NAMALWA (cell line): ENCODE measurements at places on chromosomes 3 and 15.

- DNase-seq, result no peak
Measured at GRCh38 chr15:65363306-65363705, 14.5 kb downstream of the IGDCC3 start.

DNA sequence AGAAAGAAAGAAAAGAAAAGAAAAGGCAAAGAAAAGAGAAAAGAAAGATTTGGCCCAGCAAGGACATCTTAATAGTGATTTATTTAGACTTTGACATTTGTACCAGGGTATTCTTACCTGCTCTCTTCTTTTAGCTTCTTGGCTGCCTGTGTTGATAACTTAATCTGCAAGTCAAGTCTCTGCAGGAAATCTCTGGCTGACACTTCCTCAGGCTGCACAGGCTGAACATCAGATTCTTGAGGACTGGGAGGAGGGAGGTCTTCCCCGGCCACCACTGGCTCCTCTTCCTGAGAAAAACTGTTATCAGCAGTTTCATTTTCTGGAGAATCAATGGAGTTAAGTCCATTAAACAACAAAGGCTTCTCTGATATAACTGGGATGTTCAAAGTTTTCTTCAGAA is 12.8 kb downstream of the LYSMD2 start:
- no peak for DNase-seq

GRCh38 chr15:35470441-35470840 is 75.5 kb downstream of the DPH6 start:
- no peak for DNase-seq

GRCh38 chr3:31610700-31611275 is 78.1 kb downstream of the STT3B start:
- DNase-seq, result peak; percentile 44

DNA sequence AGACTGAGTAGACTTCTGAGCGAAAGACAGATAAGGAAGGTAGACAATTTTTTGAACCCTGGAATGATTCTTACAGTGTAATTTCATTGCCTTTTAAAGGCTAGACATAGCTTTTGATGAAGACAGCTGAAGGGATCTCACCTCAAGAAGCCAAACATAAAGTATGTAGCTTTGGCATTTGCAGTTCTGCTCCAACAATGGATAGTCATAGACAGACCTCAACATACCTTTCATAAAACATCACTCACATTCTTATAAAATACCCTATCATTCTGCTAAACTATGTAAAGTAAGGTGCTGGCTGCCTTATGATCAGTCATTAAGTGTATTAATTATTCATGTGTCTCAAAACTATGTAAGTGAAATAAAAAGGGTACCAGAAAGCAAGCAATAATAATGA is 70.0 kb downstream of the UBE3A start:
- no peak for DNase-seq

DNA sequence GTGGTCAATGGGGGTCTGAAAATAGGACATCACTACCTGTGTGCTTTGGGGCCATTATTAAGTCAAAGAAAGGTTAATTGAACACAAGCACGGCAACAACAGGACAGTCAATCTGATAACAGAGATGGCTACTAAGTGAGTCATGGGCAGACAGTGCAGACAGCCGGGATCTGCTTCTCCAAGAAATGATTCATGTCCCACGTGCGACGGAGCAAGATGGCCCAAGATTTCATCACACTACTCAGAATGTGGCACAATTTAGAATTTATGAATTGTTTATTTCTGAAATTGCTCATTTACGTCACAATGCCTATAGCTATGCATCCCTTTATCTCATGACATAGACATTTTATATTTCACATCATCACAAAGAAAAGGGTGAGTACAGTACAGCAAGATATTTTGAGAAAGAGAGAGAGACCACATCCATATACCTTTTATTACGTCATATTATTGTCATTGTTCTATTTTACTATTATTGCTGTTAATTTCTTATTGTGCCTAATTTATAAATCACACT is 770.6 kb upstream of the NR2F2 start:
- DNase-seq, result no peak

- DNase-seq, result no peak
Measured at GRCh38 chr15:89112341-89112971, 24.2 kb downstream of the ABHD2 start.

- DNase-seq, result no peak
Measured at GRCh38 chr3:172213904-172214303, 174.5 kb downstream of the FNDC3B start.

DNA sequence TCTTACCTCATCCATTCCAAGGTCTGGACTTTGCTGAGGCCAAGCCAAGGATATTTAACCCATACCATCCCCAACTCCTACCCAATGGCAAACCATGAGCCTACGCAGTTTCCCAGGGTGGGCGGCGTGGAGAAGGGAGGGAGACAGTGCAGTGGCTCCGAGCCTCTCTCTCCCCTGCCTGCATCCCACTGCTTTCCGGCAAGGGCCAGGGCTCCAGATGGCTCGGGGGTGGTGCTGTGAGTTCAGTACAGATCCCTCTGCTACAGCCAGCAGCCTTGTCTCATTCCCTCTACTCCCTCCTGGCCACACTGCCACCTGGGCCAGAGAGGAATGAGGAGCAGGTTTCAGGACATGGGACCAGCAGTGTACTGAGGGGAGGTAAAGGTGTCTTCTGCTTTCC is 44.3 kb upstream of the APEH start:
- DNase-seq, result no peak

GRCh38 chr3:190169877-190170276 is 49.2 kb upstream of the P3H2 start:
- DNase-seq, result peak; percentile 7

- DNase-seq, result no peak
Measured at GRCh38 chr3:176927706-176928581, 269.3 kb downstream of the TBL1XR1 start.

DNA sequence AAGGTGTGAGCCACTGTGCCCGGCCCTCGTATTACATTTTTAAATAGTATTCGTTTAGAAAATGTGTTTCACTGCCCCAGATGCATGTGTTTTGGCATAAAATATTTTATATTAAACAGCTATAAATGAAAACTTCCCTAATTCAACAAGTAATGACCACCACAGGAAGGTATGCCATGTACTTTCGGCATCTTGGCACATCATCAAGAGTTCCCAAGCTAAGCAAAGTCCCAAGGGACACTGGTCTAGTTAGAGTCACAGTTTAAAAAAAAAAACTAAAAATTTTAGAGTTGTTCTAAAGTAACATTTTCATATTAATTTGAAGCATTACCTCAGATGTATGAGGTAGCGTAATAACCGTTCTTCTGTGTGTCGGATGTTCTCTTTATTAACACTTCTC is 15.6 kb upstream of the ARPP19 start:
- no peak for DNase-seq

DNA sequence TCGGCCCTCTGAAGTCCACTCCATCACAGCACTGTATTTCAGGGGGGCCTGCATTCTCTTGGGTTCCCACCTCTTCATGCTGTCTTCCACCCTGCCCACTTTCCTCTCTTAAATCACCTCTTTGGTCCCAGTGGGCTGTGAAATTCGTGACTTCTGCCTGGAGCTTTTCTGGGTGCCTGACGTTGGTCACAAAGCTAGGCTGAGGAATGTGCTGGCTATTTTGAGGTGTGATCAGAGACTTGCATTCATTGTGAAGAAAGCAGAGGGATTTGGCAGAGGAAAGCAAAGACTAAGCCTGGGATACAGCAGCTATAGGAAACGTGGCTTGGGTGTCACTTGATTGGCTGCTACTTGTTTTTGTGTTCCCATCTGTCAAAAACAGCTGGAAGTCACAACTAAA is 202.5 kb downstream of the SATB1 start:
- DNase-seq, result peak; percentile 7

DNA sequence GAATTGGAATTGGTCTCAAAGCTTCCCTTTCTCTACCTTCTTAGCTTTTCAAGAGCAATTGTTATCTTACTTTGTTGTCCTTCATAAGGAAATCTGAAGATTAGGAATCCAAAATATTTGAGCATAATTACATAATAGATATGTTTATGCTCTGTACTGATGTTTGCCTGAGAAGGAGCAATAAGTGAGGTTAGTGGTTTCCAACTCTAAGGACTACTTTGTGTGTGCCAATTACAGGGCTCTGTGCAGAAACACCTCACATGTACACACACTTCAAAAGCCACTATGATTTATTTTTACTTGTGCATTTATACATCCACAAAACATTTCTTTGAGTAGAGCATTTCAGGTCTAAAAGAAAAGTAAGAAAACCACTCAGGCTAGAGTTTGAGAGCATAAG is 49.9 kb downstream of the MME start:
- DNase-seq, result no peak

GRCh38 chr15:40937762-40938535 is 8.8 kb downstream of the DLL4 start:
- DNase-seq, result peak; percentile 38

DNA sequence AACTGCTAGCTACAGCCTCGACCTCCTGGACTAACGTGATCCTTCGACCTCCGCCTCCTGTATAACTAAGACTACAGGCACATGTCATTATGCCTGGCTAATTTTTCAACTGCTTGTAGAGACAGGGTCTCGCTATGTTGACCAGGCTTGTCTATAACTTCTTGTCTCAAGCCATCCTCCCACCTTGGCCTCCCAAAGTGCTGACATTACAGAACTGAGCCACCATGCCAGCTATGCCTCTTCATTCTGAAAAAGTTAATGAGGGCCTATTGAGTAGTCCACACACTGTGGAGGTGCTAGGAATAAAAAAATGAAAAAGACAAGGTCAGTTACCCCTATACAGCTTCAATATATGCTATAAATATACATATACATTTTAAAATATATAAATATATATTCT is 18.3 kb upstream of the EPHA6 start:
- no peak for DNase-seq

DNA sequence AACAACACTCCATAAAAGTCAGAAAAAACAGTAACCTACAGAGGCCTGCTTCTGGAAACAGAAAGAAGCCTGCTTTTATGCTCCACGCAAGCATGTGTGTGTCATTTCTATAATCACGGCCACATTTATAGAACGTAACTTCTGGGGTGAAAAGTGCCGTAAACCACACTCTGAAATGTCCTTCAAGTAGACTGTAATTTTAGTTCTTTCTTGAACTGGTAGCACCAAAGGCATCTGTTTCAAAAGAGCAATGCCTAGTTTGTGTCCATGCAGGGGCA is 19.5 kb upstream of the CMTM7 start:
- DNase-seq, result no peak

- DNase-seq, result no peak
Measured at GRCh38 chr3:127588806-127589577, 1.5 kb downstream of the TPRA1 start.

DNA sequence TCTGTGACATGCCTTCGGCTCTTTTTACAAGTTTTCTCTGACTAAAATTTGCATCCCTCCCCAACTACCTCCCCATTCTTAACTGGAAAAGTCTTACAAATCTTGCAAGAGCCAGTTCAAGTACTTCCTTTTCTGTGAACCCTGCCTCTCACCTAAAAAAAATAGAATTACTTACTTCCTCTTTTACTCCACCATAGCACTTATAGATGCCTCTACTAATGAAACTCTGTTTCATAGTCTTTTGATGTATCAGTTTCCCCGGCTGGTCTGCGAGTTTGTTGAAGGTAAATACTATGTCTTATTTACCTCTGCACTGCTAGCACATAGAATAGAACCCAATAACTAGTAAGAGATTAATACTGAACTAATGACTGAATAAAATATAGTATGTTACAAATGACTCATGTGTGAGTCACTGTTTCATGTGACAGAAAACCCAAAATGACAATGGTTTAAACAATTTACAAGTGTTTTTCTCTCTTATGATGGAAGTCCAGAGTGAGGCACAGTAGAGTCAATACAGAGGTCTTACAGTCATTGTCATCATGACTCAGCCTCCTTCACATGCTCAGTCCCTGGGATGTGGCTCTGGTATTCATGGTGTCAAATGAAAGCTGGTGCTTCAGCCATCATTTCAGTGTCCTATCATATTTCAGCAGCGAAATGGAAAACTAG is 393.5 kb downstream of the RSL24D1 start:
- peak; percentile 26 for DNase-seq

GRCh38 chr3:195172039-195172684 is 98.8 kb downstream of the XXYLT1 start:
- DNase-seq, result no peak

DNA sequence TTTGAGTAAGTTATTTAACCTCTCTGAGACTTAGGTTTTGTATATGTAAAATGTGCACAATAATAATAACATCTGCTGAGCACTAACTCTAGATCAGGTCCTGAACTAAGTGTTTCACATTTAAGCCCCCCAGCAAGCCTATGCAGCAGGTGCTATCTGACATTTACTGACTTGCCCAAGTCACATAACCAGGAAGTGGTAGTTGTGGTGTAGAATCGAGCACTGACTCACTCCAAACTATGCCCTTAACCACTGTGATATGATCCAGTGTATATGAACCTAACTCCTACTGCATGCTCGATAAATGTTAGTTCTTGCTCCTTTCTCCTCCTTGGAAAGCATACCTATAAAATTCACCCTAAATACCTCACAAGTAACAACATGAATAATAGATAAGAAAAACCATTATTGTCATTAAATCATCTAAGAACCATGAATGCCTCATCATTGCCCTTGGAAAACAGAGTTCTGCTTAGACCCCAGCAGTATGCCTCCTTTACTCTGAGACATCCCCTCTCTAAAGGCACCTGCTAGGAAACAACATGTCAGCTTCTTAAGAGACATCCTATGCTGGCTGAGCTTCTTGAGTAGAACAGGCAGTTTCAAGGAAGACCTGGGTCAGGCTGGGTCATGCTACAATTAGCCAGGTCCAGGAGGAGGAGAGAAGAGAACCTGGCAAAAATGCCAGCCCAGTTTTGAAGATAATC is 3.0 kb upstream of the SHC4 start:
- peak; percentile 7 for DNase-seq

DNA sequence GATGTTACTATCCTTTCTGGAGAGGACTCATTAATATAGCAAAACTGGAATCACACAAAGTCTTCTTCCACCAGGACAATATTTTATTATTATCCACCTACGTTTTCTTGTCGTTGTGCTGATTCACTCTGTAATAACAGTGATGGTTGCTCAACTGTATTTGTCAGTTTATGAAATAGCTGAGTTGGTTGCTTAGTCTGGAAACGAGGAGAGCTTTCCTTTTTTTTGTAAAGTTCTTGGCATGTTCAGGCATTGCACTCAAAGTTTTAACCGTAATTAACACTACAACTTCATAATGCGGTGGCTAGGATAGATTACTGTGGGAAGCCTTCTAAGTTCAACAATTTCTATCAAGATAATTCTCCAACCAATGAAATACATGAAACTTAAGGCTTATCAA is 131.2 kb downstream of the RAP2B start:
- no peak for DNase-seq

DNA sequence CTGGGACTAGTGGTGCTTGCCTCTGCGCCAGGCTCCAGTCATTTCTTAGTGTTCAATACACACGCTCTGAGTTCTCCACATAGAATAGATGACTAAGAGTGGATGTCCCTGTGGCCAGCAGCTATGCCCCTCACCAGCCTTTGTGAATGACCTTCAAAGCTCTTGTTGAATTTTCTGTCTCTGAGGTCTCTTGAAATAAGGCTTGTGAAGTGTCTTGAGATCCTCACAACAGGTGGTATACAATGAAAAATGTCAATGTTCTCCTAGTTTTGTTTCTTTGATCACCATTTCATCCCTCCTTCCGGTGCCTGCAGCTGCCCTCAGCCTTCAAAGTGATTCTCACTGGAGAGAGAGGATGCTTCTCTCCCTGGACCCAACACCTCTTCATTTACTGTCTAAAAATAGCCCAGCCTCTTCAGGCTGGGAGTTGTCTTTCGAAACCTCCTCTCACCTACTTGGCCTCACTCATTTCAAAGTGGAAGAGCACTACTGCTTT is 5.4 kb downstream of the MAPKBP1 start:
- no peak for DNase-seq

- no peak for DNase-seq
Measured at GRCh38 chr3:136943436-136943835, 14.3 kb upstream of the IL20RB start.
